Diencephalon (tissue), 1 donor: ENCODE measurements at places on chromosomes 11 and 22. TPM values are rescaled to one million over a fixed set of nuclear protein-coding genes. Genes with fewer than 3 reads are reported as not detected.

TEX54 gene
- total RNA-seq, result not detected

ABCC8 gene
- 15.7 TPM for total RNA-seq

PGM2L1 gene
- total RNA-seq, result 348 TPM

SHANK3 gene
- total RNA-seq, result 13.6 TPM
